KG1 (cell line): ENCODE measurements at places on chromosomes 2 and 18.

- DNase-seq = no peak
Observed at GRCh38 chr2:122707224-122707824, 951.9 kb downstream of the TSN start.

DNA sequence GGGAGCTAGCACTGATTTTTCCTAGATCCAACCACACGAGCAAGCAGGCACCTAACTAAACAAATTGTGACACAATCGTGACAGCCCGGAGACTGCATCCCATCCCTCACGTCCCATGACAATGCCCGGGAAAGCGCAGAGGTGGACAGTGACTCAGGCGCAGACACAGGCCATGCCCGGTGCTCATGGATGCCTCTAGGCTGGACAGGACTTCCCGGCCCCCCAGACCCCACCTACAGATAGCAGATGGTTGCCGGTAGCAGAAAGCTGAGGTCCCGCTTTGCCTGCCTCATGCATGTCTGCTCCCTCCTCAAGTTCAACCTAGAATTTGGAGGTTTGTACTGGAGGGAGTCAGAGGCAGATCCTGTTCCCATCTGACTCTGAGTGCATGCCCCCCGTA, 81.0 kb downstream of the TPO start:
- no peak for DNase-seq

DNA sequence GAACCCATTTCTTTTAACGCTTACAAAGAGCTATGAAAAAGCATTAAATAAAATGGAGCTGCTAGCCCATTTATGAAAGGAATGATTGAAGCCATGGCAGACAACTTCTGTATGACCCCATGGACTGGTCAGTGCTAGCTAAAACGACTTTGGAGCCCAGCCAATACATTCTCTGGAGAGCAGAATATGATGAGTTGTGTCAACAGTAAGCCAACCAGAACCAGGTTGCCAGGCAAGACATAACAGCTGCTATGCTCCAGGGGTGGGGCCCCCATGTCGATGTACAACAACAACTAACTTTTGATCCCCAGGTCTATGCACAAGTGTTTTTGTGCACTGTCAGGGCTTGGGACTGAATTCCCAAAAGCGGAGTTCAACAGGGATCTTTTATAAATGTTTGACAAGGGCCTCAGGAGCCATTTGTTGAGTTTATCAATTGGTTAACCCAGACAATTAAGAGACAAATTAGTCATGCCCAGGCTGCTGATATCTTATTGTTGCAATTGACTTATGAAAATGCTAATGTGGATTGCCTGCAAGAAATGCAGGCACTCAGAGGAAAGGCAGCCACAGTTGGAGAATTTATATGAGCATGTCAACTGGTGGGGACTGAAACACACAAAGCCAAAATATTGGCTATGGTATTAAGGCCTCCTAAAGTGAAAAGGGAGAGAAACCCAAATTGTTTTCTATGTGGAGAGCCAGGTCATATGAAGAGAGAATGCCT, 64.6 kb upstream of the MYO3B start:
- DNase-seq = no peak

GRCh38 chr18:23890589-23890988, 124.0 kb upstream of the TTC39C start:
- no peak for DNase-seq

DNA sequence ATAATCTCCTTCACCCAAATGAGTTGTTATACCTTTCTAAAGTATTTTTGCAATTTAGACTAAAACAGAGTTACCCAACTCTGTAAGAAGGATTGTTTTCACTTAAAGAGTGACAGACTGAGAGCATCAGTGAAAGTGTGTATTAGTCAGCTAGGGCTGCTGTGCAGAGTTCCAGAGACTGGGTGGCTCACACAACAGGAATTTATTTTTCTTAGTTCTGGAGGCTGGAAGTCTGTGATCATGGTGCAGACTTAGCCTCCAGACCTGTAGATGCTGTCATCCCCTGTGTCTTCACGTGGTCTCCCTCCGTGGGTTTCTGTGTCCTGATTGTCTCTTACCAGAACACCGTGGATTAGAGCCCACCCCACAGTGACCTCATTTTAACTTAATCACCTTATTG, 40.0 kb downstream of the BCL2L11 start:
- DNase-seq = no peak

GRCh38 chr2:205865905-205866441, 183.7 kb downstream of the NRP2 start:
- no peak for DNase-seq

- no peak for DNase-seq
Observed at GRCh38 chr2:187541086-187542085, 12.8 kb downstream of the TFPI start.

- DNase-seq = no peak
Observed at GRCh38 chr2:181364492-181365170, 92.6 kb upstream of the ITGA4 start.

GRCh38 chr2:220795705-220796104, 776.4 kb downstream of the EPHA4 start:
- no peak for DNase-seq

DNA sequence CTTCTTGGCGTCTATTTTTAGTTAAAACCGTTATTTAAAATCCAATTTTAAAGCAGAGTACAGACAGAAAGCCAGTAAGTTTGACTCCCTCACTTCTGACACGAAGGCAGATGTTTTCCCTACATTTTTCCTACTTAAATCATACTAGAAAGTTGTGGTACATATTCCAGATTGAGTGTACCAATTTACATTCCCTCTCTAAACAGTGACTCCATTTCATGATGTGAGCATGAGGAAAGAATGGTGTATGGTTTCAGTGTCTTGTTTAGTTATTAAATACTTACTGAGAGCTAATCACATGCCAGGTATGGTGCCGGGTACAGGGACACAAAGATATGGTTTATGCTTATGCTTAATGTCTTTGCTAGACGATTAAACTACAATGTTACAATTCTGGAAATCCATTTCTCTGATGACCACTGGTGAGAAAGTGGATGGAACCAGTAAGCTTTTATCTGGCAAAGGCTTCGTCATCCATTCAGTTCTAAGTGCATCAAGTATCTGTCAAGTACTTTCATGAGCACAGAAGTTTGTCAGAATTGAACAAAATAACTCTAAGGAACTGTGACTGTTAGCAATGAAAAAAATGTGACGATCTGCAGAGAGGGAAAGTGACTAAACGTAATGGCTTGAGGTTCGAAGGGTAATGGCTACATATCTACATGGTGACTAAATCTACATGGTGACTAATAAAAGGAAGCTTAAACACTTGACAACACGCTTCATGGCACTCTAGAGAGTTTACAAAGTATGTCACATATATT, 25.7 kb downstream of the MAP4K3 start:
- no peak for DNase-seq

GRCh38 chr2:7013471-7014160, 96.4 kb downstream of the RNF144A start:
- no peak for DNase-seq

DNA sequence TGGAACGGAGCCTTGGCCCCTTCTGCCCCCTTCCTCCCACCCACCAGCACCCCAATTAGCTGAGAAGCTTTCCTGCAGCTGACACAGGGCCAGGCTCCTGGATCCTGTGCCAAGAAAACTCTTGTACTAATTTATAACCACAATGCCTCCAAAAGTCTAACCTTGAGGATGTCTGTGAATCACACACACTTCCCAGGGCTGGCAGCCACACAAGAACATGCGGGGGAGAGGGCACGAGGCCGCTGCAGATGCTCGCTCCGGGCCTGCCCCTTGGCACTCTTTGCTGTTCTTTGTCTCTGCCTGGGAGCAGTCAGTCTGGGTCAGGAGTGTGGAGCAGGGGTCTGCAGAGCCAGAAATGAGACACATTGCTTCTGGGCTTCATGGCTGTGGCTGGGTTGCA, 62.7 kb upstream of the KIF5C start:
- no peak for DNase-seq

DNA sequence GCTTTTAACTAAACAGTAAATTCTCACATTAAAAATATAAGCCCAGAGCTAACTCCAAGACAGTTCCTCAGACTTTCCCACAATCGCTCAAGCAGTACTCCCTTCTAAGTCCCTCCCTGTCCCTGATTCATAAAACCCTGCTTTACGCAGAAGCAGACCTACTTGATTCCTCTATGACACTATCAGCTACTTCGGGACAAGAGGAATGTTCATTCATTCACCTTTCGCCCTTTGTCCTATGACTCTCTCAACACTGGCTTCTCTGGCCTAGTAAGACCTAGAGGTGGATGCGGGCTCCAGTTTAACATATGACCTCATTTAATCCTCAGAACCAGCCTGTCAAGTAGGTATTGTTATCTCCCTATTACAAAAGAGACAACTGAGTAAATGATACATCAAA, 10.2 kb downstream of the LPIN2 start:
- DNase-seq = no peak

DNA sequence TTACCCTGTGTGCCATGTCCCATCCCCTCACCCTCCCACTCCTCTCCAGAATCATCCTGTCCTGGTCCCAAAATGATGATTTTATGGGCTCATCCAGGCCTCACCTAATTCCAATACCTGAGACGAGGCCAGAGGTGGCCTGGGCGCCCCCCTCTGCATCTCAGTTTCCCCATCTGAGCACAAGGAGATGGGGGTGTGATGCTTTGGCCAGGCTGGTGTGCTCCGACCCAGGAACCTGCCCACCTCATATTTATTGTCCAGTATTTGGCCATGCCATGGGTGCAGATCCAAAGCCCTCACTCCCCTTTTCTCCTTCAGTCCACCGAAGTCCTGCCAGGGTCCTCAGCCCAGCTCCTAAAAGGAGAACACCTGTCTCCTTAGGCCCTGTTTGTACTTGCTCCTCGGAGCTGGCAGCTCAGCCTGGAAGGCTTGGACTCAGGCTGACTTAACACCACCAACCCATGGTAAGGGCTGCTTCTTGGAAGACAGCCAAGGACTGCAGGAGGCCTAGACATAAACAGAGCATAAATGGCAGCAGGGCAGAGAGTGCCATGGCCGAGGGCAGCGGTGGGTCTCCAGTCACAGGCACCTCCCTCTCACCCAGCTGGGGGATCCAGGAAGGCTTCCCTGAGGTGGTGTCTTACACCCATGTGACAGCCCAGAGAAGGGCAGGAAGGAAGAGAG, 3.6 kb downstream of the TEX51 start:
- no peak for DNase-seq
